ENCODE measurements at places on chromosomes 3 and 15.

GRCh38 chr3:54299169-54299935, 177.0 kb downstream of the CACNA2D3 start:
- DNase-seq, result no peak

DNA sequence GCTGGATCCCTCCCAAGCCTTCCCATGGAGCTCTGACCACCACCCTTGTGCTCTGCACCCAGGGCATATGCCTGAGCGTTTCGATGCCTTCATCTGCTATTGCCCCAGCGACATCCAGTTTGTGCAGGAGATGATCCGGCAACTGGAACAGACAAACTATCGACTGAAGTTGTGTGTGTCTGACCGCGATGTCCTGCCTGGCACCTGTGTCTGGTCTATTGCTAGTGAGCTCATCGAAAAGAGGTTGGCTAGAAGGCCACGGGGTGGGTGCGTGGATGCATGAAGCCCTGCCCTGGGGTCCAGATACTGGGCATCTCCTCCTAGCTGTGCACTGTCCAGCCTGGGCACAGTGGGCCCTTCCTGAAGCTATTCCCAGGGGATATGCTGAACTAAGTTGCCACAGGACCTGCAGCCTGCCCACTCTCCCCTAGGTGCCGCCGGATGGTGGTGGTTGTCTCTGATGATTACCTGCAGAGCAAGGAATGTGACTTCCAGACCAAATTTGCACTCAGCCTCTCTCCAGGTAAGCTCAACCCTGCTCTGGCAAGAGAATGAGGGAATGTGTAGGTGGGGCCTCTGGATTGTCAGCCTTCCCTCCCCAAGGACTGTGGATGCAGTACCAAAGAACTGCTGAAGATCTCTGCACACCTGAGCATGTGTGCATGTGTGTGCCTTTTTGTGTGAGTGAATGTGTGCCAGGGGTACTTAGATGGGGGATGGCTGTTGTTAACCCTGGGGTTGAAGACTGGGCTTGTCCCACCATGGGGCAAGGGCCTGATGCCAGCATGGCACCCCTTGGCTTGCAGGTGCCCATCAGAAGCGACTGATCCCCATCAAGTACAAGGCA, 2.1 kb downstream of the MYD88 start:
- DNase-seq, result no peak

DNA sequence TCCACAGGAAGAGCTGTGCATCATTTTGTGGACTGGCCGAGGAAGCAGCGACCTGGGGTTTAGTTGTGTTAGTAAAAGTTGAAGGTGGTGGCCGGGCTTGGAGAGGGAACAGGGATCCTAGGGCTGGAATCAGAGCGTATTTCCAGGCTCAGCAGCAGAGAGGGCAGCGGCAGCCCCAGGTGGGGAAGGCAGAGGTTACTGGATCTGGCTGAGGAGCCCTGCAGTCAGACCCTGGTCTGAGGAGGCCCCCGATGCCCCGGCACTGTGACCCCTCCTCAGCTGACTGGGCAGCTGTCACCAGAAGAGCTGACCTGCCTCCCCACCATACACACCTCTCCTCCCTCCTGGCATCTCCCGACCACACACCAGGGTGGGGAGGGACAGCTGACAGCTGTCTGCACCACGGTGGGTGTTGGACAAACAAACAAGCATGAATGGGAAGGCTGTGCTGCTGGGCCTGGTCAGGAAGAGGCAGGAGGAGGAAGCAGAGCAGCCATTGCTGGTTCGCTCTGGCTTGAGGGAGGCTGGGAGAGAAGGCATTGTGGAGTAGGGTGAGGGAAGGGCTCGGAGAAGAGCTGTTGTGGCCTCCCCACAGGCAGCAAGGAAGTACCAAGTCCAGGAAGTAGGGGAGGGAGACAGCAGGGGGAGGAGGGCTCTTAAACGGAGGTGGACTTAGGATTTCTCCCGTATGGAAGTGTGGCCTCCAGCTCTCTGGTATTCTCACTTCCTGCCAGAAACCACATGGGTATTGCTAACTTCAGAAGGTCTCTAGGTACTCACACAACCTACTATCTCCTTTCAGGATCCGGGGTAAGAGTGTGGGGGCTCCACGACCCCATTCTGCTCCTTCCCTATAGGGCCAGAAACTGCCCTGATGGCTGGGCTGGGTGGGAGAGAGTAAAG, 49.5 kb upstream of the HACD2 start:
- DNase-seq, result no peak

DNA sequence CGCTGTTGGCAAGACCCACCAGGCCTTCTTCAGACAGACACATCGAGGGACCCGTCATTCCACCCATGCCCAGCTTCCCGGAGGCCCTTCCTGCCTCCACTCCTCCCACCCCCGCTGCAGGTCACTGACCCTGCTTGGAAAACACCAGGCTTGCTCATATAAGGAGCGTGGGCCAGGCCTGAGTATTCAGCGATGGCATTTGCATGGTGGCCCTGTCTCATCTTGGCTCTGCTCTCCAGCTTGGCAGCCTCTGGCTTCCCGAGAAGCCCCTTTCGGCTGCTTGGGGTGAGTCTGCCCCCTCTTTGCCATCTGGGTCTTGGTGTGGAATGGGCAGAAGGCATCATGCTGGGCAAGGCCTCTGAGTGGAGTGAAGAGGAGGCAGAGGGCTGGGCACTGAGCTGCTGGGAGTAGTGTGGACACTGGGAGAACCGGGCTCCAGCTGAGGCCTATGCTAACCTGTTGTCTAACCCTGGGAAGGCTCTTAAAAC, at the start of gene ITIH3:
ITIH3 (plus strand) TSS at position 185 of the 488 bp plus-strand sequence; CDS start at position 193, 8 bp downstream.
- DNase-seq, result no peak

DNA sequence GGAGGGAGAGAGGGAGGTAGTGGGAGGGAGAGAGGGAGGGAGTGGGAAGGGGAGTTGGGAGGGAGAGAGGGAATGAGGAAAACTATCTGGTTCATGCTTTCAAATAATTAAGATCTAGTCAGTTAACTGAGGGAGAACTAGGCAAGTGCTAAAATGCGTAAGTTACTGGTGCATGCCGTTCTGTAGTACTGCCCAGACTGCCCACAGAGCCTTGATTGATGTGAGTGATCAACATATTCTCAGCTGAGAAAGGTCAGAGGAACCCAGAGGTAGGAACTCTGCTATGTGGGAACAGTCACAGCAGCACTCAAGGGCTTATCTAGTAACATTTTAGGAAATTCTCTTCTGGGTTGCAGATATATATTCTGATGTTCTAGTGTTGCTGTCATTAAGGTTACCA, 149.8 kb upstream of the ROBO1 start:
- no peak for DNase-seq

DNA sequence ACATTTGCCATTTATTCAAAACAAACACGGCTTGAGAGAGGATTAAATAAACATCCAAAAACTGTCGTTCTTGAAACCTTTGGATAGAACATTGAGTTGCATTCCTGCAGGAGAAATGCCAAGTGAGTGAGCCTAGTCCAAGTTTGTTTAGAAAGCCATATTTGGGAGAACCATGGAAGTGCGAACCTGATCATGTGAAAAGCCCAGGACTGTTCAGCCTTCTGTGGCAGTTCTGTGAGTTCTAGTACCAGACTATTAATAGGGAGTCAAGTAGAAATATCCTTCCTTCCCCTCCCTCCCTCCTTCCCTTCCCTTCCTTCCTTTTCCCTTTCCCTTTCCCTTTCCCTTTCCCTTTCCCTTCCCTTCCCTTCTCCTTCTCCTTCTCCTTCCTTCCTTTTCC, 470.4 kb downstream of the LPP start:
- DNase-seq, result no peak
